Spinal cord (tissue), 10 donors: ENCODE measurements at places on chromosomes 11 and 22. TPM values are rescaled to one million over a fixed set of nuclear protein-coding genes. Genes with fewer than 3 reads are reported as not detected.

KDM4D gene
- 2.3 TPM for total RNA-seq

PRSS23 gene
- 25.5 TPM for total RNA-seq

ANGPTL5 gene
- 4.7 TPM for total RNA-seq

THAP7 gene
- total RNA-seq = 37.2 TPM

TMEM86A gene
- total RNA-seq = 6.6 TPM

ANKK1 gene
- 0.20 TPM for total RNA-seq

GRCh38 chr11:28675183-28675582 lies 567.0 kb downstream of the METTL15 start:
- H3K27me3 ChIP-seq = no peaks in the 10 kb centered on the region
- no peaks in the 10 kb centered on the region for H3K36me3 ChIP-seq
- no peak overlapping the region for H3K4me3 ChIP-seq
- H3K4me1 ChIP-seq = no peaks in the 10 kb centered on the region
- H3K27ac ChIP-seq = no peak overlapping the region

- no peaks in the 10 kb centered on the region for H3K27me3 ChIP-seq
- peaks cover 18% of the 10 kb centered on the region for H3K4me1 ChIP-seq
- no peak for DNase-seq
- no peak overlapping the region for H3K27ac ChIP-seq
- no peak overlapping the region for H3K4me3 ChIP-seq
Measured at GRCh38 chr22:48210812-48211211, 1448.4 kb downstream of the TBC1D22A start.

DNA sequence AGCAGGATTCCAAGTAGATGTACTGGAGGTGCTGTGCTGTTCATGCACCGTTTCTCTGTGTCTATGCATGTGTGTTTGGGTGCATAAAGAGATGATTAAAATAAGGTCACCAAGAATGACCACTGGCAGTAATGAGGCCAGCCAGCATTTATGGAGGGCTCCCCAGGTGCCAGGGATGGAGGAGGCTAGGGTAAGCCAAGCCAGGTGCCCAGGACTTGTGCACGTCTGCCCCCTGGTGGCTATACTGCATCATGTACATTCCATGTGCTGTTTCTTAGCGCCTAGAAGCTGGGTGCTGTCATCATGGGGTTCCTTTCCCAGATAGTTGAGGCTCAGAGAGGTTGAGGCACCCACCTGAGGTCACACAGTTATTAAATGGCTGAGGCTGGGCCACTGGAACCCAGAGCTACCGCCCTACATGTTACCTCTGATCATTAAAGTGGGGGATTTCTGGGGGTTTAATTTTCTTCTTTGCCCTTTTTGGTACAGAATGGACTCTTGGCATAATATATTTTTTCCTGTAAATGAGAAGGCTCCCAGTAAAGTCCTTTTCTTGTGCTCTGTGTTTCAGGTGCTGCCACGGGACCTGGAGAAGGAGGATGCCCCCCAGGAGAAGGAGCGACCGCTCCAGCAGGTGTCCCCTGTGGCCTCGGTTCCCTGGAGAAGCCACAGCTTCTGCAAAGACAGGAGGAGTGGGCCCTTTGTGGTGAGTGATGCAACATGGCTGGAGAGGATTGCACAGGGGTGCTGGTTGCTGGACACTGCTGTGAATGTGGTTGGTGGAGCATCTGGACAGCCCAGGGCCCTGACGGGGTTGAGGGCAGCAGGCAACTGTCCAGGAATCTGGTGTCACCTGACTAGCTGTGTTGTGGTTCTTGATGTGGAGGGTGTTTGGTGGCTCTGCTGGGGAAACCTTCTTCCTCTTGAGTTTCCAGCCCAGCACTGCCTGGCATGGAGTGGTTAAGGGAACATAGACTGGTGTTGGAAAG lies 96.4 kb downstream of the KIAA1671 start:
- peaks cover 29% of the 10 kb centered on the region for H3K4me1 ChIP-seq
- no peak overlapping the region for H3K4me3 ChIP-seq
- no peak for DNase-seq
- H3K27ac ChIP-seq = no peak overlapping the region
- peaks cover 10% of the 10 kb centered on the region for H3K36me3 ChIP-seq

DNA sequence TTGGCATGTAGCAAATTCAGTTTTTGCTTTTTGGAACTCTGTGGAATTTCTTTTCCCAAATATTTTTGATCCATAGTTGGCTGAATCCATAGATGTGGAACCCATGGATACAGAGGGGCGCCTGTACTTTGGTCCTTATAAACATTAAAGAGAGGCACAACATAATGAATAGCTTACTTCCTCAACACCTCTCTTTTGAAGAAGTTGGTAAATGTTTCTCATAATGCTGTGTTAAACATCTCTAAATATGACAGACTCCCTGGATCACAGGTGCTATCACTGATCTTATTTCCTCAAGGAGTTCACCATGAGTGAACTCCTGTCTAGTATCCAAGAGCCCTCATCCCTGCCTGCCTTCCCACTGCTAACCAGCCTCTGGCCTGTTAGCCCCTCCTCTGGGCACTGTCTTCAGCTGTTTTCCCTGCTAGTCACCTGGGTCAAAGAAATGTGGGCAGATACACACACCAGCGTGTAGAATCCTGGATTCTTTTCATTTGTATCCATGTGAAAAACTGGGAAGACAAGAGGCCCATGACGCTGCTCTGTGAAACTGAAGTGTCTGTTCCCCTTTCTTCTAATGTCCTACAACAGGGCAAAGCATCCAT lies 63.7 kb downstream of the HIRA start:
- DNase-seq = no peak
- no peak overlapping the region for H3K4me3 ChIP-seq
- no peaks in the 10 kb centered on the region for H3K4me1 ChIP-seq
- peaks cover 41% of the 10 kb centered on the region for H3K36me3 ChIP-seq
- no peaks in the 10 kb centered on the region for H3K27me3 ChIP-seq

DNA sequence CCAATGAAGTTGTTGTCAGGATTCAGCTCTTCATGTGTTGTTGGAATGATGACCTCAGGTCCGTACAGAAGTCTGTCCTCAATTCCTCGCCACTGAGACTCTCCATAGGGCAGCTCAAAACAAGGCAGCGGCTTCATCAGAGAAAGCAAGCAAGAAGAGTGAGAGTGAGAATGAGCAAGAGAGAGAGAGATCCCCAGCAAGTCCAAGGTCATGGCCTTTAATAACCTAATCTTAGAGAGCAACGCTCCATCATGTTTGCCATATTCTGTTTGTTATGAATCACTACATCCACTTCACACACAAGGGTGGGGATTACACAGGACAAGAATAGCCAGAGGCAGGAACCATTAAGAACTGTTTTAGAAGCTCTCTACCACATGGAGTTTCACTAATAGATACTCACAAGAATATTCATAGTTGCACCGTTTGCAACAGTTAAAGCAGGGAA lies 23.3 kb upstream of the MMP7 start:
- no peak for DNase-seq
- no peaks in the 10 kb centered on the region for H3K27me3 ChIP-seq
- no peaks in the 10 kb centered on the region for H3K36me3 ChIP-seq
- no peaks in the 10 kb centered on the region for H3K4me1 ChIP-seq
- H3K27ac ChIP-seq = no peak overlapping the region

DNA sequence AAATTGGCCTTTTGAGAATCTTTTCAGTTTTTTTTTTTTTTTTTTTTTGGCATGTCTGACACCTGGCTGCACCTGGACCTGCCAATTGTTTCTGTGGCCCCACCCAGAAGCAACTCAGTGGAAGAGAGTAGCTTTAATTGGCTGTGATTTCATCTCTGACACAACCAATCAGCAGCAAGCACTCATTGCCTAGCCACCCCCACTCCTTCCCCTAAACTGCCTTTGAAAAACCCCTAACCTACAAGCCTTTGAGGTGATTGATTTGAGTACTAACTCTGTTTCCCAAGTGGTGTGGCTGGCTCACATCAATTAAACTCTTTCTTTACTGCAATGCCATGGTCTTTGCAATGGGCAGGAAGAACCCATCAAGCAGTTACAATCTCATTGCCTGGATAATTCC lies 98.2 kb upstream of the CHORDC1 start:
- H3K27ac ChIP-seq = no peak overlapping the region
- no peak overlapping the region for H3K4me3 ChIP-seq
- DNase-seq = no peak
- H3K27me3 ChIP-seq = no peaks in the 10 kb centered on the region
- no peaks in the 10 kb centered on the region for H3K36me3 ChIP-seq

- no peaks in the 10 kb centered on the region for H3K4me1 ChIP-seq
- no peak for DNase-seq
- no peaks in the 10 kb centered on the region for H3K27me3 ChIP-seq
Measured at GRCh38 chr11:43116071-43116470, 195.7 kb upstream of the API5 start.

- no peaks in the 10 kb centered on the region for H3K27me3 ChIP-seq
- H3K4me1 ChIP-seq = no peaks in the 10 kb centered on the region
- no peak overlapping the region for H3K27ac ChIP-seq
- DNase-seq = no peak
- no peak overlapping the region for H3K4me3 ChIP-seq
Measured at GRCh38 chr11:122181893-122182292, 65.9 kb upstream of the BLID start.

DNA sequence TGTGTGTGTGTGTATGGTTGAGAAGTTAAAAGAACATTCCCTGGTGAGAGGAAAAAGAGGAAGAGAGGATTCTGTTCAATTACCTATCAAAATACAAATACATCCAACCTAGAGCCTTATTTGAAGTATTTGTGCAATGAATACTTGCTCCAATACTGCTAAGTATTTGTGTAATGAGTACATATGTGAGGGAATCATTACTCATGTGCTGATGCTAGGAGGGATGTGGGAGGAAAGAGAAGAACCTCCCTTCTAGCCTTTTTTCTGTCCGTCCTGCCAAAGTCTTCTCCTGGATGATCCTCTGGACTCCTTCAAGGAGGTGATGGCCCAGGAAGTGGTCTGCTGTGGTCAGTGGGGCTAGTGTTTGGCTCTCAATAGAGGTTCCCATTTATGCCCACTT lies 36.0 kb upstream of the ACCSL start:
- no peaks in the 10 kb centered on the region for H3K27me3 ChIP-seq
- no peak for DNase-seq
- H3K4me3 ChIP-seq = no peak overlapping the region
- H3K36me3 ChIP-seq = no peaks in the 10 kb centered on the region
- no peak overlapping the region for H3K27ac ChIP-seq
- peaks cover 4% of the 10 kb centered on the region for H3K4me1 ChIP-seq

- no peaks in the 10 kb centered on the region for H3K27me3 ChIP-seq
- no peak overlapping the region for H3K4me3 ChIP-seq
- no peak for DNase-seq
- H3K36me3 ChIP-seq = no peaks in the 10 kb centered on the region
- H3K4me1 ChIP-seq = no peaks in the 10 kb centered on the region
- H3K27ac ChIP-seq = no peak overlapping the region
Measured at GRCh38 chr11:7332451-7332850, 80.7 kb downstream of the SYT9 start.

- no peaks in the 10 kb centered on the region for H3K36me3 ChIP-seq
- no peak for DNase-seq
- no peak overlapping the region for H3K4me3 ChIP-seq
- H3K27ac ChIP-seq = no peak overlapping the region
- H3K4me1 ChIP-seq = no peaks in the 10 kb centered on the region
Measured at GRCh38 chr11:123282597-123282996, 87.5 kb upstream of the CLMP start.

DNA sequence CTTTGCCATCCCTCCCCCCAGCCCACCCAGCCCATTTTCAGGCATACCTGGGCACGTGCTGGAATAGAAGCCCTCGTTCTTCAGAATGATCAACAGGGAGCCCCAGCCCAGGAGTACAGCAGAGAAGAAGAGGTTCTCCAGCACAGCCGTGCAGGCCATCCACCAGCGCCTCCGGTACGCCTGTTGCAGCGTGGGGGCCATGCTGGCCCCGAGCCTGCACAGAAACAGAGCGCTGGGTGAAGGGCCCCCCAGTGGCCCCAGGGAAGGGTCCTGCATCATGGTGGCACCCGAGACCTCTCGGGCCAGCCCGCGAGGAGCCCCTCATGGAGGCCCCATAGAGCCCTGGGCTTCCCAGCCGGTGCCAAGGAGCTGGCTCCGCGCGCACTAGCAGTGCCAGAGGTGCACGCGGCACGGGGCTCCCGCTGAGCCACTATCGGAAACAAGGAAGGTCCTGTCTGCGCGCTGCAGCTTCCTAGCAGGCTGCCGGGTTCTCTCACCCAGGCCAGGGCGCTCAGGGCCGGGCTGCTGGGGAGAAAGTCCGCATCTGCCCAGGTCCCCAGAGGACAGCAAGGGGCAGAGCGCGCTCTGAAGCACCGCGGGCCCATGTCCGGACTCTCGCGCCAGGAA lies 1.5 kb downstream of the SLC43A1 start:
- no peak for DNase-seq
- H3K36me3 ChIP-seq = no peaks in the 10 kb centered on the region
- no peak overlapping the region for H3K27ac ChIP-seq
- H3K27me3 ChIP-seq = peaks cover 31% of the 10 kb centered on the region
- peak overlapping the region; percentile 56 for H3K4me3 ChIP-seq
- peaks cover 23% of the 10 kb centered on the region for H3K4me1 ChIP-seq

GRCh38 chr11:125494974-125495725 lies 915 bp downstream of the FEZ1 start:
- H3K27me3 ChIP-seq = no peaks in the 10 kb centered on the region
- peak overlapping the region; percentile 94 for H3K27ac ChIP-seq
- H3K4me1 ChIP-seq = peaks cover 24% of the 10 kb centered on the region
